ENCODE measurements at places on chromosomes 13 and 19.
A peak's percentile ranks its signal among the peaks of the same experiment; 100 is the strongest.

DNA sequence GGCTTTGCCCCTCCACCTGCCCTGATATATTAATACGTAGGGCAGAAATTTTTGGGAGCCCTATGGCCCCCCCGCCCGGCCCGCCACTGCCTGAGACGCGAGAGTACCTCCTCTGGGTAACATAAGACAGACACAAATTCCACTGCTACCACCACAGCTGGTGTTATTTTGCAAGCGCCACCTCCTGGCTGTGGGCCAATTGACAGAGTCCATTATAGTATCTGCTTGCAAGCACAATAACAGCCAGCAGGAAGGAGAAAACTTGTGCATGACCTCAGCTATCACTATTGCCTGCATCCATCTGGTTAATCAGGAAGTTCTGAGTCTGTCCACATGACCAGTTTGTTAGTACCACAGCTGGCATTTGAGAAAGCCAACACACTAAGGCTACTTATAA lies 25.3 kb upstream of the OR10H2 start:
- DNase-seq, result no peak

- peak; percentile 82 for DNase-seq
Measured at GRCh38 chr19:47790398-47790814, 11.9 kb downstream of the SELENOW start.

DNA sequence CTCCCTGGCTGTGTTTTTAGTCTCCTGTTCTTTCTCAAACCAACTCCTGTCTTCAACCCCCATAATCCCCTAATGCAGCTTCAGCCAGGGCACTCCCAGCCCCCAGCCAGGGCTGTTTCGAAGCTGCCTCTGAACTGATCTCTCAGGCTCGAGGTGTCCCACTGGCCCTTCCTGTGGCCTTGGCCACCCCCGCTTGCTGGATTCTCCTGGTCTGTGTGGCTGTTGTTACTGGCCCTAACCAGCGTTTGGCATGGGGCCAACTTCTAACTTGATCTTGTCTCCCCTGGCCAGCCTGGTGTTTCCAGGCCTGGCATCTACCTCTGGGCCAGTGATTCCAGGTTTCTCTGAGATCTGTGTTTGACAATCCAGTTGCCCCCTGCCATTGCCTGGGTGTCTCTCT lies 11.0 kb downstream of the XAB2 start:
- DNase-seq, result no peak

GRCh38 chr13:40994581-40995230 lies 24.4 kb downstream of the ELF1 start:
- DNase-seq, result no peak

DNA sequence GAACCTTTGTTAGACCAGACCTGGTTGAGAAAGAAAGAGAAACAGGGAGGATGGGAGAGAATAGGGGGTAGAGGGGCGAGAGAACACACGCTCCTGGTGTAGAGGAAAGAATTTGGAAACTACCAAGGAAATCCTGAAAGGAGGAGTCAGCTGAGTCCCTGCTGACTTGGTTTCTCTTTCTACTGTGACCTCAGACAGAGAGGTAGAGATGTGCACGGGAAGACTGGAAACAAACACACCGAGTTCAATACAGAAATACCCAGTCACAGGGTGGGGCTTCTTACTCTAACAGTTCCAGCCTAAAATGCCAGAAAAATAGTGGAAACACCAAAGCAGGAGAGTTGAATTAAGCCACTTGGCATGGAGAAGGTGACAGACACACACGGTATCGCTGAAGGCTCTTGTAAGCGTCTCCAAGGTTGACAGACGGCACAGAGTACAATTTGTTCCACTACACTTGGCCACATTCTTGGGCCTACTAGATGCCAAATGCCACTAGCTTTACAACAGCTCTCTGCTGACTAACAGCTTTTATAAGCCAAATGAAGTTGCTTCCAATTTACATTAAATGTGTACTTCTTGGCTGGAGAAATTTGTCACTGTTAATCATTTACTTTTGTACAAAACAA lies 28.1 kb downstream of the LATS2 start:
- no peak for DNase-seq

- no peak for DNase-seq
Measured at GRCh38 chr13:26054896-26055295, 3.1 kb upstream of the SHISA2 start.

DNA sequence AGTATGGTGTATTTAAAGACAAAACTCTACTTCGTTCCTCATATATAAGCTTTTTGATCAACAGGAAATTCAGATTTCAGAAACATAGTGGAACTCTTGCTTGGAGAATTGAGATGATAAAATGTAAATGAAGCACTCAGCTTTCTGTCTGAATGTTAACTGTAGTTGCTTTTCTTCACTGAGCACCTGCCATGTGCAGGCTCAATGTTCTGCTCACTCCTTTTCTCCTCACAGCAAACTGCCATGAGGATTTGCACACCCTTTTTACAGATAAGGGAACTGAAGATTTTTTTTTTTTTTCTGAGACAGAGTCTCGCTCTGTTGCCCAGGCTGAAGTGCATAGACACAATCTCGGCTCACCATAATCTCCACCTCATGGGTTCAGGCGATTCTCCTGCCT lies 28.0 kb upstream of the FOXO1 start:
- no peak for DNase-seq

DNA sequence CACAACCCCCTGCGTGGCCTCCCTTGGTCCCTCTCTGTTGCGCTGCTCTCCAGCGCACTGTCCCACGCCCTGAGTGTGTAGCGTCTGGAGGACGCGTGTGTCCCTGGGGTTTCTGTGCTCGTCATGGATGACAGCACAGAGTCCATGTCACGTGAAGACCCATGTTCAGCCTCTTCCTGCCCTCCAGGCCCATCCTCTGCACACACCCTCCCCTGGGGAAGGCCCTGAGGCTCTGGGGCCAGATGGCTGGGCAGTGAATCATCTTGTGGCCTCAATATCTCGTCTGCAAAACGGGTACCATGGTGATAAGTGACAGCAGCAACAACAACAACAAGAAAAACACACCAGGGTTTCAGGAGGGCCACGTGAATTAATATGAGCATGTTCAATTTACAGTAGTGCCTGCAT lies 71.5 kb upstream of the ARHGEF7 start:
- no peak for DNase-seq

GRCh38 chr13:111630406-111630805 lies 310.0 kb downstream of the TEX29 start:
- DNase-seq, result no peak

- no peak for DNase-seq
Measured at GRCh38 chr13:40058757-40059236, 403.3 kb downstream of the COG6 start.

- DNase-seq, result no peak
Measured at GRCh38 chr19:51185868-51186215, 39.0 kb upstream of the CD33 start.

- no peak for DNase-seq
Measured at GRCh38 chr19:41328157-41328841, 18.3 kb downstream of the CCDC97 start.

DNA sequence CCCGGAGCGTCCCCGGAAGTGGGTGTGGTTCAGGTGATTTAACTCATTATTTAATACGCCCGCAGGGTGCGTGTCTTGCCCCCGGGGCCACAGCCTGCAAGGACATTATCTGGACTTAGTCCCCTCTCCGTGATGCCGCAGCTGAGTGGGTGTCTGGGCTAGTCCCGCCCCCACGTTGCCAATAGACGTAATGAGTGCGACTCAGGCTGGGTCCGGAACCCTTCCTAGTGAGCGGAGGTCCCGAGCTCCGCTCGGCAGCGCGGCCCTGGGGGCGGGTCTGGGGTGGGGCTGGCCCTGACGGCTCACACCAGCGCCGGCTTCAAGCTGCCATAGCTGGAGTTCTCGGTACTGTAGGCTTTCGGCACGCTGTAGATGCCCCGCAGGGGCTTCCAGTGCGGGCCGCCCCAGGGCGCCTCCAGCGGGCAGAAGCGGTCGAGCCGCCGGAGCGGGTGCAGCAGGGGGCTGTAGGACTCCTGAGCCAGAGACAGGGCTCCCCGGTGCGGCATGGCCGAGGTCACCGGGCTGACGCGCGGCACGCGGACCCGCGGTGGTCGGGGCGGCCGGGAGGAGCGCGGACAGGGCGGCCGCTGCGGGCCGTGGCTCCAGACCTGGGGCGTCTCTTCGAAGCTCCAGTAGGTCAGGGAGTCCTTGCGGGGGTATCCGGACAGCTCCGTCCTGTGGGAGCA lies 918 bp upstream of the LHB start:
- DNase-seq, result peak; percentile 52

DNA sequence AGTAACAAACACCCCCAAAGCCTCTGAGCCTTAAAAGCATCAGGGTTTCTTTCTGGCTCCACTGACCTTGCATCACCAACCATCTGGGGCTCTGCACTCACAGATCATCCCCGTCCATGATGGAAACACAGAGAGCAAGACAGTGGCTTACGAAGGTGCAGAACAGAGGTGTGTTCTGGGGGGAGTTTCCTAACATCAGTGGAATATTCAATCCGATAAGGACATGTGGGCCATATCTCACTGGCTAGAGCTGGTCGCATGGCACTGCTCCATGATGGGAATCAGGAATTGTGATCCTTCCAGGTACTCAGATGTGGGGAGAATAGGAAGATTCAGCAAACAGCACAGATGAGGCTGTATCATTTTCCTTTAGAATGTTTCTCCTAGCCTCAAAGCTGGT lies 457.2 kb downstream of the IRS2 start:
- no peak for DNase-seq

DNA sequence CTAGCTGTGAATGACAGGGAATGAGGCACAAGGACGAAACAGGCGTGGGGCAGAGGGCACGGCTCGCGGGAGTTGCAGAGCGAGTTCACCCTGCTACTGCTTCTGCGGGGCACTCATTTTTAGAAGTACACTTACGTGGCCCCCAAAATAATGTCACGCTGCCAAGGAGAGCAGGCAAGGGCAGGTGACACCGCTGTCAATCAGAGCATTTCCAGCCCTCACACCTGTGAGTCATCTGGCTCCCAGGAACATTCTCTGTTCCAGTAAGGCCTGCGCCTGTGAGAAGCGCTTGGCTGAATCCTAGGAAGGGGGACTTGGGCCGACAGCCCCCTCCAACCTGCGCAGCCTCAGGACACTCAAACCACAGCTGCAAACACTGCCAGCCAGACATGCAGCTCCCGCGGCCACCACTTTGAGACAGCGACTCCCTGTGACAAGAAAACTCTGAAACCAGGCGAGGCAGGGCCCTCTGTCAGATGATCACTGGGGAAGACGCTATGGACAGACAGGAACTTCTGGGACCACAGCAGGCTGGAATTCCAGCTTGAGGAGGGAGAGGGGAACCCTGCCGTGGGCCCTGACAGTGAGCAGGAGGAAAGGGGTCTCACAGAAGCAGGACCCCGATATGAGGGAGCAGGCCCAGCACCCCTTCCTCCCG lies 12.7 kb downstream of the DOT1L start:
- no peak for DNase-seq

DNA sequence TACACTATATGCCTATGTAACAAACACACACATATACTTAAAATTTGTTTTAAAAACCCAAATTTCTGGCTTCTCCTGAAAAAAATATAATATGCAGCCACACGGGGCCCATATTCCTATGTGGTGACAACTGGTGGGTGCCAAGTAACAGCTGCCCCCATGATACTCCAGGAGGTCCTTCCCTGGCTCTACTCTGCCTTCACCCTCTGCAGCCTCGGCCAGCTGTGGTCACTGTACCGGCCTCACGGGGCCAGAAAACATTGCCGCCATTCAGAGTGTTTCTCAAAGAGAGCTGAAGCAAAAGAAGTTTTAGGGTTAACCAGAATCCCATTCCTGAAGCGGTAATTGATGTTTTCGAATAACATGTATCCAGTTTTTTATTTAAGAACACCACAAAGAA lies 32.6 kb upstream of the POP4 start:
- no peak for DNase-seq

GRCh38 chr19:30367421-30367820 lies 4.8 kb upstream of the ZNF536 start:
- no peak for DNase-seq

- no peak for DNase-seq
Measured at GRCh38 chr19:36113894-36114720, 568 bp downstream of the POLR2I start.

GRCh38 chr13:29170436-29171082 lies 350.4 kb downstream of the MTUS2 start:
- DNase-seq, result no peak

GRCh38 chr19:41877916-41878905 lies 1.1 kb downstream of the CD79A start:
- DNase-seq, result no peak

- DNase-seq, result no peak
Measured at GRCh38 chr19:20664901-20665781, 3.8 kb upstream of the ZNF626 start.

DNA sequence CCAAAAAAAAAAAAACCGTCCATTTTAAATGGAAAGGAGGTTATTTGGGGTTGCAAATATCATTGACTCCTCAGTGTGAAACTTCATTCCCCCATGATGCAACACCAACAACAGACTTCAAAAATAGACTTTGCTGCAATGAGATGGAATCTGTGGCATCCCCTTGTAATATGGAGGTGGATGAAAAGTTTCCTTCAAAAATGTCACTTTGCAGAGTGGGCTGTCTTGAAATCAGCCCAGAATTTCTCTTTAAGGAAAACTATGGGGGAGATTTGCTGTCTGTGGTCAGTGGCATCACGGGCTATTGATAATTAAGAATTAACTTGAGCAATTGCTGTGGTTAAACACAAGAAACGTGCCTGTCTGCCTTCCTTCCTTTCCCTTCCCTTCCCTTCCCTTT lies 1.5 kb downstream of the GPR18 start:
- no peak for DNase-seq

DNA sequence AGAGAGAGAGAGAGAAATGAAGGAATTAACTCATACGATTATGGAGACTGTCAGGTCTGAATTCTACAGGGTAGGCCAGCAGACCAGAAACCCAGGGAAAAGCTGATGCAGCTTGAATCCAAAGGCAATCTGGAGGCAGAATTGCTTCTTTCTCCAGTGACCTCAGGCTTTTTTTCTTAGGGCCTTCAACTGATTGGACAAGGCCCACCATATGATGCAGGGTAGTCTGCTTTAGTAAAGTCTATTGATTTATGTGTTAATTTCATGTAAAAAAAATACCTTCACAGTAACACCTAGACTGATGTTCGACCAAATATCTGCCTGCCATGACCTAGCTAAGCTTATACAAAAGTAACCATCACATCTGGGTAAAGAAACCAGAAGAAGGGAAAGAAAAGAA lies 71.1 kb downstream of the MZT1 start:
- DNase-seq, result no peak

- DNase-seq, result no peak
Measured at GRCh38 chr19:44552324-44552723, 22.8 kb upstream of the CEACAM20 start.

DNA sequence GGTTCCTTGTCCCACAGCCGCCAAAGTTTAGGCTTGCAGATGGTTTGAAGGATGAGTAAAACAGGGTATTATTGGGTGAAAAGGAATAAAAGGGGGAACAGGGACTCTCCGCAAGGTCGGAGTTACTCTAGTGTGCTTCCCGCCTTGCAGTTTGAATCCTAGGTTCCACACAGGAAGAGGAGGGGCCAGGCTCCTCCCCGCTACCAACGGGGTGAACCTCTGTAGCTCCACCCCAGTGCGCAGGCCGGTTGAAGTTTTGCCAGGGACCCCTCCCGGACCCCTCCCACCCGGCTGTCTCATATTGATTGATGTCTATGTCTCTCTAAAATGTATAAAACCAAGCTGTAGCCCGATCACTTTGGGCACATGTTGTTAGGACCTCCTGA lies 11.6 kb upstream of the GTF2F2 start:
- no peak for DNase-seq

- no peak for DNase-seq
Measured at GRCh38 chr19:32708457-32708856, 11.1 kb upstream of the TDRD12 start.

- no peak for DNase-seq
Measured at GRCh38 chr13:114115796-114116195, 16.6 kb downstream of the RASA3 start.

- DNase-seq, result no peak
Measured at GRCh38 chr19:49515767-49516166, 3.3 kb downstream of the FCGRT start.

- no peak for DNase-seq
Measured at GRCh38 chr13:24625331-24625731, 54.9 kb upstream of the ATP12A start.

Measured in stimulated activated CD8-positive, alpha-beta memory T cell treated with anti-CD3 and anti-CD28 coated beads, Interleukin-4, amount 100 ng/mL, for 24 hours (primary cell).